ENCODE measurements at places on chromosomes 7 and 10. TPM values are rescaled to one million over a fixed set of nuclear protein-coding genes. Genes with fewer than 3 reads are reported as not detected.

- H3K4me3 ChIP-seq, result no peak overlapping the region
- no peak overlapping the region for H3K27ac ChIP-seq
- no peaks in the 10 kb centered on the region for H3K27me3 ChIP-seq
- no peaks in the 10 kb centered on the region for H3K36me3 ChIP-seq
These were observed 89.6 kb upstream of the ZNF804B start for GRCh38 chr7:88669913-88670312.

GRCh38 chr10:57846307-57847065 is 421.2 kb downstream of the IPMK start:
- no peaks in the 10 kb centered on the region for H3K4me1 ChIP-seq
- no peaks in the 10 kb centered on the region for H3K36me3 ChIP-seq
- H3K4me3 ChIP-seq, result no peak overlapping the region
- no peaks in the 10 kb centered on the region for H3K27me3 ChIP-seq

GRCh38 chr7:156795415-156795814 is 97.6 kb downstream of the LMBR1 start:
- H3K36me3 ChIP-seq, result peaks cover 10% of the 10 kb centered on the region
- no peaks in the 10 kb centered on the region for H3K4me1 ChIP-seq
- no peaks in the 10 kb centered on the region for H3K27me3 ChIP-seq
- H3K4me3 ChIP-seq, result no peak overlapping the region
- no peak overlapping the region for H3K27ac ChIP-seq

GRCh38 chr10:88531392-88532052 is 51.6 kb downstream of the RNLS start:
- H3K27ac ChIP-seq, result no peak overlapping the region
- no peak overlapping the region for H3K4me3 ChIP-seq
- peaks cover 6% of the 10 kb centered on the region for H3K4me1 ChIP-seq
- no peaks in the 10 kb centered on the region for H3K36me3 ChIP-seq
- DNase-seq, result no peak

- H3K27ac ChIP-seq, result no peak overlapping the region
- DNase-seq, result no peak
- H3K4me3 ChIP-seq, result no peak overlapping the region
- H3K4me1 ChIP-seq, result peaks cover 11% of the 10 kb centered on the region
- H3K27me3 ChIP-seq, result no peaks in the 10 kb centered on the region
These were observed 24.2 kb downstream of the ARL5B start for GRCh38 chr10:18683427-18683826.

The PDK4 gene
- not detected for total RNA-seq

Data from activated CD4-positive, alpha-beta memory T cell treated with anti-CD3 and anti-CD28 coated beads, Interleukin-2, amount 10 ng/mL, durations not matched to agents 7 days and 5 days (primary cell).